Mesendoderm (in vitro differentiated cells): ENCODE measurements at places on chromosomes 16 and 17.

DNA sequence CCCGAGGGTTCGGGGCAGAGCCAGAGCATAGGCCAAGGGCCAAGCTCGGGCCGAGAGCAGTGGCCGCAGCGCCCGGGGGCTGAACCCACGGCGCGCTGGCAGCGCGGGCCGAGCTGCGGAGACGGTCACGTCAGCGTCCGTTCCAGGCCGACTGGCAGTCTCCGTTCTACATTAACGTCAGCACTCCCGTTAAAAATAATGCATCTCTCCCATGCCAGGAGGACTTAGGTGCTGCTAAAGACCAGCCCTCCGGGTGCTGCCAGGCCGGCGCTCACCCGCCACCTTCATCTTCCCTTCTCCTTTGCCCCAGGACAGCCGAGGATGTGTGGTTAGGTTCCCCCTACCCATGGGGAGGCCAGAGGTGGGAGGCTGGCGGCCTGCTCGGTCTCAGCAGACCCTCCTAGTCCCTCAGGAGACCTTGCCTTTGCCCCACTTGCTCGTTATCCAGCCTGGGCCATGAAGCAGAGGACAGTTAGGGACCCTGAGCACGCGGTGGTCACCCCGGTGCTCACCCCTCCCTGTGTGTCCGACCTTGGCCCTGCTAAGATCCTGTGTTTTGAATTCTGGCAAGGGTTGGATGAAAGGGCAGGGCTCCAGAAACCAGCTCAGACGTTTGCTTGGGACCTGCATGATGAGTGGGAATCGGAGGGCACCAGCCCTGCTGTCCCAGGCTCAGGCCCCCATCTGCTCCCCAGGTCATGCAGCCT is 572 bp downstream of the MPG start:
- no peak for DNase-seq

GRCh38 chr16:10961231-10961630 is 16.9 kb downstream of the CLEC16A start:
- peak; percentile 38 for DNase-seq

GRCh38 chr16:30493941-30494488 is 21.5 kb downstream of the ITGAL start:
- no peak for DNase-seq

DNA sequence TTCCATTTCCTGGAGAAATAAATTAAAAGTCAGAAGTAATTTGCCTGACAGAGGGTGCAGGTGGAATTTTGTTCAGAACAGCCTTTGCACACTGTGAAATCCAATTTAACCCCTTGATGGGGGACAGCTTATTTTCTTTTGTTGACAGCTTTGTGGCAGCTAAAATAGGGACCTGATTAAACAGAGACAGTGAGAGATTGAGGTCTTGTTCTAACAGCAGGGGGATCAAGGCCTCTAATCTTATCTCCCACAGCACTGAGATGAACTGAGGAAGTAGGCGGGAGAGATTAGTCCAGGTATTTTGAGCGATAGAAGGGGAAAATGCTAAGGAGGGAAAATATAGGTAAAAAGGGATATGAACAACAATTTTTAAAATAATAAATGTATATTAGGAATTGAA is 1491.4 kb upstream of the GOT2 start:
- DNase-seq, result peak; percentile 87

GRCh38 chr16:55647798-55648197 is 8.0 kb upstream of the SLC6A2 start:
- DNase-seq, result no peak

DNA sequence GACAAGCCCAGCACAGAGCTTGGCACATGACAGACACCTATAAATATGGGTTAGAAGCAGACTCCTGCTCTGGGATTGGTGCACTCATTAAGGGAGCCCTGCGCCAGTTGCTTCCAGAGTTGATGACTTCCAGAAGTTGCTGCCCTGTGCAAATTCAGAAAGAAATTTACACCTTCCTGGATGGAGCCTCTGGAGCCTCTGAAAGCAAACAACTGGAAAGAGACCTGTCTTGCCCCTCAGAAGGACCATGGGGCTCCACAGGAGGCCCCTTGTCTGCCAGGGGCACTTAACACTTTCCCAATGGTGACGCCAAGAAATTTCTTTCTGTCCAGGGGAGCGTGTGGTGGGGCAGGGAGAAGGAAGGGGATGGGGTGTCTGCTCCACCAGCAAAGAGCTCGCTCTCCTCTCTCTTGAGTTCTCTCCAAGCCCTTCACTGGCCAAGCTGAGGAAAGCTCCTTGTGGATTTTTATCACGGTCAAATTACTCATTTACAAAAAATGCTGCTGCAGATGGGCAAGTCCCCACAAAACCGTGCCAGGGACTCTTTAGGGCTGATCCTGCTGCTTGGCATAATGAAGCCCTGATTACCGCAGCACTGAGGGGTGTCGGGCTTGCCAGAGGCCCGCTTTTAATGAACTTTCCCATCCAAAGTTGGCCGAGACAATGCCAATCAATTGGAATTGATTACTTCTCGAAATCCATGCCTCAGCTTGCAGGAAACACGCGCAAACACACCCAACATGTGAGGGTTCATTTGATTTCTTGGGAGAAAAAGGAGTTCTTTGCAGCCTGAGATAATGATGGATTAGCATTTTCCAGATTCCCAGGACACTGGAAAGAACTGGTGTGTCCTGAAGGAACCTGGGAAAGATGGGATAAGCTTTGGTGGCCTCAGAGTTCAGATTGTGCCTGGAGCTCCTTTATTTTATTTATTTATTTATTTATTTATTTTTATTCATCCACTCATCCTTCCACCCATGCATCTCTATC is 583.6 kb upstream of the CDH5 start:
- peak; percentile 36 for DNase-seq

GRCh38 chr17:38656959-38657823 is 17.6 kb downstream of the EPOP start:
- no peak for DNase-seq

DNA sequence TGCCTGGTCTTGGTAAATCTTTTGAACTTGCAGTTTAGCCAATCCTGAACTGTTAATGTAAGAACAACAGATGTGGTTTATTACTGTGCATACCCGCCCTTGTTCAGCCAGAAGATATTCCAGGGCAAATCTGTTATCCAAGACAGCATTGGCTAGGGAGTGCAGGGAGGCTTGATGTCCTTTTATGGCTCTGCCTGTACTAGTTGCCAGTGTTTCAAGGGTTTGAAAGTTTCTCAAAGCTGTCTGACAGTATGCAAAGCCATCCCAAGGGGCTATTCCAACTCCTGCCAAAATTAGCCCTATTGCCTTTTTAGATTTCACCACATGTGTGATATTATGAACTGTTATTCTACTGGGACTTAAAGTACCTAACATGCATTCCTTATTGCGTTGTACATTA is 30.1 kb downstream of the LCMT1 start:
- no peak for DNase-seq

DNA sequence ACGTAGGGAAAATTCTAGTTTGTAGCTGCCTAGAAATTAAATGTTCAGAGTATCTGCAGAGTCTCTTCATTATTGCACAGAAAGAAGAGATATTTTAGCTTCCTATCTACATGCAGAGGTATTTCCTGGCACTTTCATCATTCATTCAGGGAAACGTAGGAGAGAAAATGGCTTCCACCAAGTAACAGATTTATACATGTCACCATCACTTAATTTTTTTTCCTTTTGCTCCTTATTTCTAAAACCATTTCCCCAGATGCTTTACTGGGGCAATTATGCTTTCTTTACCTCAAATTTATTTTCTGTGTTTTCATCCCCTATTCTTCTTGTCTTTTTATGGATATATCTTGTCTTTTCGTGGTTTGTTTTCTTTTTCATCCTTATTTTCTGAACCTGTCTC is 18.5 kb downstream of the ATP6V0A1 start:
- DNase-seq, result no peak

- DNase-seq, result no peak
Measured at GRCh38 chr16:85384833-85385462, 228.2 kb upstream of the GSE1 start.

- DNase-seq, result no peak
Measured at GRCh38 chr17:9021158-9021991, at the start of gene NTN1. Gene NTN1 (plus strand): TSS chr17:9021510. CDS start chr17:9022374, 864 bp downstream.

GRCh38 chr17:65618516-65618915 is 57.1 kb upstream of the AXIN2 start:
- DNase-seq, result no peak

DNA sequence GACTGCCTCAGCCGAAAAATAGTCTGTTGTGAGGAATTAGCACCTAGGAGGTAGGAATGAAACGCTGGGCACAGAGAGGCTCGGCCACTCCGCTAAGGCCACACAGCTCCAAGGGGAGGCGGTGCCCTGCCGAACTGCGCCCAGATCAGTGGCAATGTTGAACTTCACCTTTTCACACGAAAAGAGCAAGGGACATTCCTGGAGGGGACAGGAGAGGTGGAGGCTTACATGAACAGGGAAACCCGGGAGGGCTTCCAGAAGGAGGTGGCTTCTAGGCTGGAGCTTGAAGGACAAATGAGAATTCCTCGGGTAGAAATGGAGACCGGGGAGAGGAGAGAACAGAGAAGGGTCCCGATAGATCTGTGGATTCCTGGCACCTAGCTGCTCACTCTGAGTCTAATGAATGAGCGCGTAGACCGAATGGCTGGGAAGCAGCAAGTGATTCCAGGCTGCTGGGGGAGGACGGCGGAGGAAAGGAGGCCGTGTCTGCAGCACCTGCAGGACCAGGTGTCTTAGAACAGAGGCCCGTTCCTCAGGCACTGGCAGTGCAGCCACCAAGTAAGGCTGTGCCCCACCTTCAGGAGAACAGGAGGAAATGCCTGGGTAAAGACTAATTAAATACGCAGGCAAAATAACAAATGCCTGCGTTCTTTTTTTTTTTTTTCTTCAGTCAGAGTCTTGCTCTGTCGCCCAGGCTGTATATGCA is 722 bp upstream of the SLC38A10 start:
- DNase-seq, result peak; percentile 87

GRCh38 chr17:79808763-79809529 is 12.1 kb upstream of the CBX8 start:
- DNase-seq, result peak; percentile 84

GRCh38 chr17:29167393-29168078 is 12.7 kb downstream of the MYO18A start:
- no peak for DNase-seq

GRCh38 chr17:50035421-50035879 is 20.5 kb upstream of the ITGA3 start:
- peak; percentile 62 for DNase-seq

- DNase-seq, result no peak
Measured at GRCh38 chr17:73025041-73025560, 67.4 kb downstream of the SLC39A11 start.

- DNase-seq, result no peak
Measured at GRCh38 chr16:620700-621525, 9.9 kb upstream of the WFIKKN1 start.

DNA sequence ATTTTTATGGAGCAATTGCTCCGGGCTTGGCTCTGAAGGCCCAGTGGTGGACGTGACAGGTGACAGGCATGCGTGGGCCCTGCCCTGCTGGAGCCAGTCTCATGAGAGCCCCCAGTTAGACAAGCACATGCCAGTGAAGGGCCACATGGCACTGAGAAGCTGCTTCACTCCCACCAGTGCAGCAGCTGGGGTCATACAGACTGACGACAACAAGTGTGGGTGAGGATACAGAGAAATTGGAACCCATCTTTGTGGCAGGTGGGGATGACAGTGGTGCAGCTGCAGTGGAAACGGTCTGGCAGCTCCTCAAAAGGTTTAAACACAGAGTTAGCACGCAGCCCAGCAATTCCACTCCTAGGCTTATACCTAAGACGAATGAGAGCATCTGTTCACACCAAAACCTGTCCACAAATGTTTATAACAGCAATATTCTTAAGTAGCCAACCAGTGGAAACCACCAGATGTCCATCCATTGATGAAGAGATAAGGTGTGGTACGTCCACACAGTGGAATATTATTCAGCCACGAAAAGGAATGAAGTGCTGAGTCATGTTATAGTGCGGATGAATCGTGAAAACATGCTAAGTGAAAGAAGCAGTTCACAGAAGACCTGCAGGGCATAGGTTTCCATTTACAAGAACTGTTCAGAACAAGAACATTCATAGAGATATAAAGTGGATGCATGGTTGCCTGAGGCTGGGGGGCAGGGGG is 12.5 kb upstream of the CIBAR2 start:
- no peak for DNase-seq

- peak; percentile 64 for DNase-seq
Measured at GRCh38 chr17:79087428-79088143, 13.0 kb downstream of the ENGASE start.

GRCh38 chr17:10162096-10162495 is 36.3 kb downstream of the GAS7 start:
- no peak for DNase-seq

DNA sequence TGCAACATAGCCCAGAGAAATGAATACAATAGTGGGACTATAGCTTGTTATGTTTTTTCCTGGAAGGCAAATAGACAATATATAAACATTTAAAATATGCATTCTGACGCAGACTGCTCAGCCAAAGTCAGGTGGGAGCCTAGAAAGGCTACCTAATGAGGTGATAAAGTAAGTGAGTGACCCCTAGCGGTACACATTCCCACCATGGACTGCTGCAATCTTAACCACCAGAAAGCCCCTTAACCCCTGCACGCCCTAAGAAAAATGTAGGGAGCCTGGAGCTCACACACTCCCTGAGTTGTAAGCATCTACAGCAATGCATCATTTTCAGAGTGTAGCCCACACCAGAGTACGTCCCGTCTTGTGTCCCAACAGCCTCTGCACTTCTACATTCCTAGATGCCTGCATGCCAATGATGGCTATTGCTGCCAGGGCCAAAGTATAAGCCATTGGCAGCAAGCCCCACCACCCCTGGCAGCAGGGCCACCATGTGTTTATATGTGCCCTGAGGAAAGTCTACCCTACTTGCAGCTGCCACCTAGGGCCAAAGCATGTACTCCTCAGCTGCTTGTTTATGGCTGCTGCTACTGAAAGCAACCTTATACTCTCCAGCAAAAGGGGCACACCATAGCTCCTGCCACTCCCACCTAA is 127.6 kb downstream of the KIF2B start:
- peak; percentile 76 for DNase-seq

GRCh38 chr17:39062846-39063680 is 88.4 kb downstream of the PLXDC1 start:
- DNase-seq, result peak; percentile 13

DNA sequence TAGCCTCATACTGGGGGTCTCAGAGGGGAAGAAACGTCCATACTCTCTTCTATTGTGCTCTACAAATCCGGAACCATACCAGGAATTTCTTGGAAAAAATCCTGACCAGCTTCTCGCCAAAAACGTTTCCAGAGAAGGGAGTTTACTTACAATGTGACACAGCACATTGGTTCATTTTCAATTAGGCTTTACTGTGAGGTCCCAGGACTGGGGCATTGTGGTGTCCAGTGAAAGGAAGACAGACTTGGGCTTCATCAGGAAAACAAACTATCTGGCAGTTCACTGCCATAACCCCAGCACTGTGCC is 14.7 kb downstream of the MPP2 start:
- DNase-seq, result no peak
